ENCODE measurements at places on chromosomes 11 and 22. TPM values are rescaled to one million over a fixed set of nuclear protein-coding genes. Genes with fewer than 3 reads are reported as not detected.

GRCh38 chr11:34351687-34352469, 5.9 kb downstream of the ABTB2 start:
- DNase-seq = no peak

The MFNG gene
- under 0.01 TPM for total RNA-seq

GRCh38 chr11:71385091-71385490, 63.1 kb downstream of the DHCR7 start:
- DNase-seq = no peak

DNA sequence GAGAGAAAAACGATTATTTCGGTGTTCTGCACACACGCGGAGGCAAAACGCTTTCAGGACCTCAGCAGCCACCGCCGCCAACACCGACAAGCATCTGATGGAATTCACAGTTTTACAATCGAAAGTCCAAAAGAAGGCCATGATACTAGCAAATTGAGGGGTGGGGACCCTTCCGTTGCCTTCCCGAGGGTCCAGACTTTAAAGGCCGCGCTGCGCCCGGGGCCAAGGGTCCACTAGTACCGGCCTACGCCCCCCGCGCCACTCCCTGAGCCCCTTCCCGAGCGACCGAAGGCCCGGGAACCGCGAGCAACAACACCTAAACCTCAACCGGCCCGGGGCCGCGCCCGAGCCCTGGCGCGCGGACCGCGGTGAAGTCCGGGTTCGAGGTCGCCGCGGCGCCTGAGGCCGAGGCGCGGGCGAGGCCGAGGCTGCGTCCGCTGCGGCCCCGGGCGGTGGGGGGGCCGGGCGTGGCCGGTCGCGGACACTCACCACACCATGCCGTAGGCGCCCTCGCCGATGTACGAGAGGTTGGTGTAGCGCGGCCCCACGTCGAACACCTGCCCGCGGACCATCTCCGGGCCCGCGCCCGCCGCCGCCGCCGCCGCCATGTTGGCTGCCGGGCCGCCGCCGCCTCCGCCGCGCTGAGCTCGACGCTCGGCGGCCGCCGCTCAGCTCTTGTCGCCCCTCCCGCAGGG, 465 bp downstream of the MAPK1 start:
- peak; percentile 7 for DNase-seq

DNA sequence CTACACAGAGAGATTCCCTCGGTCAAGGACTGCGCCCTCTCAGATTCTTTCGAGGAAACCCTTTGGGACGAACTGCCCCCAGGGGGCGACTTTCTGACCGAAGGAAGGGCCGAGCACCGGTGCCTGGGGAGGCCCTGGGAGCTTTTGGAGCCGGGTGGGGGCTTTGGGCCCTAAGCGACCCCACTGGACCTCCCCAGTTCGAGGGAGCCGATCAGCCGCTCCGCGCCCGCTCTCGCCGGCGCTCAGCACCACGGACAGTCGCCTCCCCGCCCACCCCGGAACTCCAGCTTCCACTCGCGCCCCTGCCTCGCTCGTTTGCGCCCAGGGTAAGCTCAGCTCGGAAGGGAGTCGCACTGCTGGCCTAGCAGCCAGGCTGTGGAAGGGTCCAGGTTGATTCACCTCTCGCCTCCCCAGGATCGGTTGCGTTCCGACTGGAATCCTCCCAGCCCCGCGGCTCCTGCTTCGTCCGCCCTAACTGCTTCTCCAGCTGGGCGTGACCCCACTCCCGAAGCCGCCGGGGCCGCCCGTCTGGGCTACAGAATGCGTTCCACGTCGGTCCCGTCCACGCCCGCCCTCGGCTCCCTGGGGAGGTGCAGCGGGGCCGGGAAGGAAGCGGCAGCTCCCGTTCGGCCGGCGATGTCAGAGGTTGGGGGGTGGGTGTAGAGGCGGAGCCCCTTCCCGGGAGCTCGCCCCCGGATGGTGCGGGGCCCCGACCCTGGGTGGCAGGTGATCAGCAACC, 428 bp downstream of the SCN3B start:
- peak; percentile 60 for DNase-seq

The CENPM gene
- 11.6 TPM for total RNA-seq

- no peak for DNase-seq
Measured at GRCh38 chr11:38332046-38332445, 1734.0 kb upstream of the RAG2 start.

DNA sequence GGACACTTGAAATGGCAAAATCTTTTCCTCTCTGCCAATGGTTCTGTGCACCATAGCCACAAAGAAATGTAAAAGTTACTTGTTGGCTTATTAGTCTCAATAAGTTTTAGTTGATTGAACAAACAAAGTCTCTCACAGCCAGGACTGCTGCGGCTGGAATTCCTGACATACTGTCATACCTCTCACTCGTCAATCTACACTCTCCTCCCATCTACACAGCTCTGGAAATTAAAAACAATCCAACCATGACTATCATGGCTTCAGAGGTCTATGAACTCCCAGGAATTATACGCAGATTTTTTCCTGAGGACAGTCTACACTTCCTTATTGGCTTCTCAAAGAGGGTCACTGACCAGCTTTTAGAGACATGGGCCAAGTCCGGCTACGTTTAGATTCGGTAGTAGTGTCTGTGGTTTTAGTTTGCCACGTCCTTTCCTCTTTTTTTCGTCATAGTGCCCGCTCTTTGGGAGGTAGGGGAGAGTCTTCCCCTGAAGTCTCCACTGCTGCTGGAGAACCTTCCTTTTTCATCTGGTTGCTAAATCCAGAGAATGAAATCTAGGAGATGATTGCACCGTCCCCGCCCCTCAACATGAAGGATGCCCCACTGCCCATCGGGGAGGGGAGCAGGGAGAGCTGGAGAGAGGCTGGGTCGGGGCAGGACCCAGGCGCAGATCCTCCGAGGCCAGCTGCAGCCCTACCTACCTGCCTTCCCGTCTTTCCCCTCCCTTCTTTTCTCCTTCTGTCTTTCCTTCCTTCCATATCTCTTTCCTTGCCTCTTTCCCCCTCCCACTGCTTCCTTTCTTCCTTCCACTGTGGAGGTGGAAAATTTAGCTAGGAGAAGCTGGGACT, 1.0 kb upstream of the PLEKHB1 start:
- DNase-seq = no peak

- peak; percentile 67 for DNase-seq
Measured at GRCh38 chr11:128902515-128903066, 11.4 kb downstream of the KCNJ5 start.

DNA sequence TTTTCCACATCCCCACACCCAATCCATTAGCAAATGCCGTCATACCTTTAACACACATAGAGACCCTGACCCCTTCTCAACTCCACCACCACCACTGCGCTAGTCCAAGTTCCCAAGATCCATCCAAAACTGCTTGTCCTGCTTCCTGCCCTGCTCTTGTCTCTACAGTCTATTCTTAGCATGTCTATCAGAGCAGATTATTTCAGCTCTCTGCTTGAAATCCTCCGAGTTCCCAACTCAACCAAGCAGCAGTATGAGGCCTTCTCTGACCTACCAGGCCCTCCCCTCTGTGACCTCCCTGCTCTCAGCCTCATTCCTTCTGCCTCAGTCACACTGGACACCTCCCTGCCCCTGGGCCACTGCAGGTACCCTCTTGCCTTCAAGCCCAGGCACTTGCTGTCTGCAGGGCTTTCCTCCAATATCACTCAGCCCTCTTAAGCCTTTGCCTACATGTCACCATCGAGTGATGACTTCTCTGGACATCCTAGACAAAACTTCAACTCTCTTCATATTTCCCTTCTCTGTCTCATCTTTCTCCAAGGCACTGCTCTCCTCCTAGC, 134.6 kb downstream of the SPATA19 start:
- DNase-seq = no peak

The ZNRF3 gene
- 2.6 TPM for total RNA-seq

DNA sequence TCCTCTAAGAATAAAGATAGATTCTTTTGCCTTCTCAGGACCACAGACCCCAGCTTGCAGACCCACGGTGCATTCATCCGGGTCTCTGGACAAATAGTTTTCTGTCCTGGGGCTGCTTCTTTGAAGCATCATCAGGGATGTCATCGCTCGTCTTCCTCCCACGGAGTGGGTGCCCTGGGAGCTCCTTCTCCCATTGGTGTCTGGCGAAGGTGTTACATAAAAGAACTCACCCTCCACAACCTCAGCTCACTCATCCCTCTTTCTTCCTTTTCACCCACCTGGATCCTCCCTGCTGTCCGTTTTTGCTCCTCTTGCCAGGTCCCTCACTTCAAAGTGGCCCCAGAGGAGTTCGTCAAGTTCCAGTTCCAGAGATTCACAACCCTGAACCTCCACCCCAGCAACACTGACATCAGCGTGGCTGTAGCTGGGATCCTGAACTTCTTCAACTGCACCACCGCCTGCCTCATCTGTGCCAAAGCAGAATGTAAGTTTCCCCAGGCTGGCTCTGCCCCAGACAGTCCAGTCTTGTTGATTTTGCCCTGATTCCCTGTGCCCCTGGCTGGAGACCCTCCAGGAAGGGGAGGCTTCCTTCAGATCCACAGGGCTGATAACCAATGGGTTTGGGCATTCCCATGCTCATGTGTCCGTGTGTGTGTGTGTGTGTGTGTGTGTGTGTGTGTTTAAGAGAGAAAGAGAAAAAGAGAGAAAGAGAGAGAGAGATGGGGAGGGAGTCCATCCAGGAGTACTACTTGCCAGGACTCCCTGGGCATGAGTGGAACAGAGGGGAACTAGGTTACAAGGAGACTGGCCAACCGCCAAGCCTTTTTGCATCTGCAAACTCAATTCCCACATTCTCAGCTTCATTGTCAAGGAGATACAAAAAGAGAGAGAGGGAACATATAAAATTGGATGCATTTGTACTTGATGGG, 204.2 kb upstream of the TBCEL start:
- DNase-seq = no peak

- no peak for DNase-seq
Measured at GRCh38 chr22:39457198-39457555, 365 bp downstream of the MGAT3 start.
